ENCODE measurements at places on chromosomes 13 and 19. TPM values are rescaled to one million over a fixed set of nuclear protein-coding genes. Genes with fewer than 3 reads are reported as not detected.

The CADM4 gene
- 0.61 TPM for total RNA-seq

- no peak for ATAC-seq
These were observed 11.1 kb upstream of the SLC39A3 start for GRCh38 chr19:2750808-2751437.

The ZNF99 gene
- total RNA-seq, result 0.05 TPM

DNA sequence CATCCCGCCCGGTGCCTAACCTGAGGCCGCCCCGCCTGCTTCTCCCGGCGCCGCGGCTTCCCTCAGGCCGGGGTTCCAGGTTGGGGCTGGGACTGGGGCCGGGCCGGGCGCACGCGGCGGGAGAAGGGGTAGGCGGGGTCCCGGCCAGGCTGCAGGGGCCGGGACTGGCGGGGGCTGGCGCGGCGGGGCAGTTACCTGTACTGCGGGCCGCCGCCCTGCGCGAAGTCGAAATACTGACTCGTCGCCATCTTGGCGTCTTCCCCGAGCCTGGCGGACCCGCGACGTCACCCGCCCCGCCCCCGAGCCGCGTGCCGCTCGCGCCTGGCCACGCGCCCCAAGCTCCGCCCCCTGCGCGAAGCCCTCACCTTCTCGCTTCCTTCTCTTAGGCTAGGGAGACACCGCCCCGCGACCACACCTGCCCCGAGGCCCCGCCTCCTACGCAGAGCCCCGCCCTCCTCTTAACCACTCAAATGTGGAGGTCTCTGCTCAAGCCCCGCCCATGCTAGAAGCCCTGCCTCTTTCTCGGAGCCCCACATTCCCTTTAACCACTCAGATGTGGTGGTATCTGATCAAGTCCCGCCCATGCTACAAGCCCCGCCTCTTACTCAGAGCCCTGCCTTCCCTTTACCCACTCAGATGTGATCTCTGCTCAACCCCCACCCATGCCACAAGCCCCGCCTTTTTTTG lies at the start of gene ZFR2:
Gene ZFR2, minus strand, starts transcription at position 269 of the 687 bp plus-strand sequence. Its CDS starts 21 bp downstream, at position 248.
- no peak for ATAC-seq

DNA sequence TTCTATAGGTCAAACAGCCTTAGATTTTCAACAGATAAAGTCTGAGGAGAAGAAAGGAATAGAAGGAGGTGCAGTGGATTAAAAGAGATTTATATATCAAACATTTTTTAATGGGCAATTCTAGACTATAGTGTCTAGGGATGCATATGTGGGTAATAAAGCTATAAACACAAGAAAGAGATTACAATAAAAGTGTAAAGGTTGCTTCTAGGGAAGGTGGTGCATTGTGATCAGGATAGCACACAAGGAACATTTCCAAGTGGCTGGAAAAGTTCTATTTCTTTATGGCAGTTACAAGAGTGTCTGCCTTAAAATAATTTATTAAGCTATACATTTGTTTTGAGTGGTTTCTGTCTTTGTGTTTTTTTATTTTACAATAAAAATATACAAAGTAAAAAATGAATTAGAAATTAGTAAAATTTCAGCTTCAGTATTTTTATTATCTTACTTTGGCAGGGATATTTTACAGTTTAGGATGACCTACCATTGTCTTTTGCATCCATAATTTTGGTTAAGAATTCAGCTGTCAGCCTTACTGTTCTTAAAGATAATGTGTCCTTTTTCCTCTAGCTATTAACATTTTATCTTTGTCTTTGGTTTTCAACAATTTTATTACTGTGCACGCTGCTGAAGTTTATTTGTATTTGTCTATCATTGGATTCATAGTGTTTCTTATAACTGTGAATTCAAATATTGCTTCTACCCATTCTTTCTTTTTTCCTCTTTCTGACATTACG lies 221.8 kb downstream of the LACC1 start:
- ATAC-seq, result no peak

- no peak for ATAC-seq
These were observed 828.1 kb downstream of the OLFM4 start for GRCh38 chr13:53856573-53857195.

Measured in activated T-helper 17 cell treated with anti-CD3 and anti-CD28 coated beads, Interleukin-2, amount 50 U/mL, for 72 hours (primary cell).